ENCODE measurements at places on chromosomes 3 and 15.

- DNase-seq = no peak
These were observed 22.4 kb downstream of the MCTP2 start for GRCh38 chr15:94253742-94254141.

- peak; percentile 55 for DNase-seq
These were observed 46.0 kb downstream of the ALDH1L1 start for GRCh38 chr3:126134219-126134975.

- DNase-seq = no peak
These were observed 456.1 kb downstream of the MFSD1 start for GRCh38 chr3:159257954-159258353.

- DNase-seq = no peak
These were observed 1.7 kb downstream of the LTK start for GRCh38 chr15:41511899-41512369.

- DNase-seq = no peak
These were observed 110.7 kb upstream of the EPHA3 start for GRCh38 chr3:88996691-88997090.

DNA sequence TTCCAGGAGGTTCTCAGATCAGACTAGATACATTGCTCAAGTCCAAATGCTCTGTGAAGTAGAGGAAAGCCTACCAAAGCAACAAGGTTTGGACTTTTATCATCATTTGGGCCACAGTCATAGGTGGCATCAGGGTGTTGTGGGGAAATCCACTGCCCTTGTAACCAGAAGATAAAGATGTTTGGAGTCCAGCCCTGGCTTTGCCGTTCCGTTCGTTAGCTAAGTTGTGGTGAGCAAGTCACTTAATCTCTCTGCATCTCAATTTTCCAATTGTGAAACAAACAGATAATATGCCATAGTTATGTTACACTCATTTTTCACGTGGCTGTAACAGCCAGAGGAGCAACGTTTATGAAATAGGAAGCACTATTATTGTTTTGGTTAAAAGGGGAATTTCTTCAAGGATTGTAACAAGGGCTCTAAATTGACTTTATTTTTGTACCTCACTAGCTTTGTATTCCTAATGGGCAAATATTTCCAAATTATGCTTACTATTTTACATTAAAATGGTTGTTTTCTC lies 125.6 kb downstream of the CD47 start:
- DNase-seq = peak; percentile 91

DNA sequence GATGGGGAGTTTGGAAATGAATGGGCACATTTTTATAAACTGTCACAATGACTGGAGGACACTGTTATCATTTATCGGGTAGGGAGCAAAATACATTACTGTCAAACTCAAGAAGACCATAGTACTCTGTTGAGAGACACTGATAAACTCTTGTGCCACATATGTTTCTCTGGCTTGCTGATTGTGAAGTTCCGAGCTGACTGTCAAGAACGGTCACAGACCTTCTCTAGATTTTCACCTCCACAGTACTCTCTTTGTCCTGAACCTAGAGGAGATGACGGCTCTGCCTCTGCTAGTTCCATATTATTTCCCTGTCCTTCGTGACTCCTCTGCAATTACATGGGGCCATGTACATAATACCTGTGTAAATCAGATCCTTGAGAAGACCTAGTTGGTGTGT lies 451.9 kb downstream of the LPP start:
- DNase-seq = peak; percentile 71

GRCh38 chr15:52788099-52788986 lies 1.8 kb downstream of the ONECUT1 start:
- no peak for DNase-seq

DNA sequence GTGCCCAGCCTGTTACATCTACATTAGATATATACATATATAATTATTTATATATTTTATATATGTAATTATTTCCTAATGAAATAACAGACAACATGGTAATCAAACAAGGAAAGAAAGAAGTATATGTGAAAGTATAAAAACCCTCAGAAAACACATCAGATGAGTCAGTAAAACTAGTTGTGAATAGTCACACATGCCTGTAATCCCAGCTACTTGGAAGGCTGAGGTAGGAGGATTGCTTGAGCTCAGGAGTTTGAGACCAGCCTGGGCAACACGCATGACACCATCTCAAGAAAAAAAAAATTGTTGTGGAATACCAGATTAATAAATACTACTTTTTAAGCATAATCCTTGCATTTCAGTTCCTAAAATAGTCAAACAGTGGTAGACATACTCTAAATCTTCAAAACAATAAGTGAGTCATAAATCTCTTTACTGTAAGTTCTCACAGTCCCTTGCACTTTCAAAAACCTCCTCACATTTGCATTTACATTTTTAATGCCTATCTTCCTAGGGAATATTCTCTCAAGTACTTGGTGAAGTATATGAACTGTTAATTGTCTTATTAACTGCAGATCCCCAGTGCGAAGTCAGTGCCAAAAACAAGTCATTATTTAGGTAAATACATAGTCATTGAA lies 106.5 kb downstream of the MYO9A start:
- no peak for DNase-seq

DNA sequence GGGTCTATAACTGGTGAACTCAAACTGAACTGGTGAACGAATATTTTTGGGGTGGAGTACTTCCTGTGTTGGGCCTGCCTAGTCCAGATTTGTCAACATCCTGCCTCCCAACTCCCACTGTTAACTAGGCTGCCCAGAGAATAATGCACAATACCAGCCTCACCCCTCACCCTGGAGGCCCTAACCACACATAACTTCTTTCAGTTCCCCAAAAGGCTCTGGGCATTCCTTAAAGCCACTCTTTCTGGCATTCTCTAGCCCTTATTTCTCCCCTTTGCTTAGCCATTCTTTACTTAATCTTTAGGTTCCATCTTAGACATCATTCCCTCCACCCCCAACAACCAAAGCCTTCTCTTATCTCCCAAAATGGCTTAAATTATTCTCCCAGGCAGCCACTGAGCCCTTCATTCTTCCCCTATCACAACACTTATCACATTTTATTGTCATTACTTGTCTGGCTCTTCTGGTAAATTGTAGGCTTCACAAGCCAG lies 9.1 kb upstream of the SEC11A start:
- DNase-seq = peak; percentile 29

Data from hematopoietic multipotent progenitor cell treated with erythropoietin and hydrocortisone succinate and interleukin-3 and kit ligand, for 8 days (in vitro differentiated cells).